ENCODE measurements at places on chromosomes 1 and 21. TPM values are rescaled to one million over a fixed set of nuclear protein-coding genes. Genes with fewer than 3 reads are reported as not detected.

The KRTAP7-1 gene
- not detected for total RNA-seq

The LMOD1 gene
- not detected for total RNA-seq

- H3K36me3 ChIP-seq = no peaks in the 10 kb centered on the region
Observed at GRCh38 chr1:116431870-116432500, 58.9 kb downstream of the ATP1A1 start.

DNA sequence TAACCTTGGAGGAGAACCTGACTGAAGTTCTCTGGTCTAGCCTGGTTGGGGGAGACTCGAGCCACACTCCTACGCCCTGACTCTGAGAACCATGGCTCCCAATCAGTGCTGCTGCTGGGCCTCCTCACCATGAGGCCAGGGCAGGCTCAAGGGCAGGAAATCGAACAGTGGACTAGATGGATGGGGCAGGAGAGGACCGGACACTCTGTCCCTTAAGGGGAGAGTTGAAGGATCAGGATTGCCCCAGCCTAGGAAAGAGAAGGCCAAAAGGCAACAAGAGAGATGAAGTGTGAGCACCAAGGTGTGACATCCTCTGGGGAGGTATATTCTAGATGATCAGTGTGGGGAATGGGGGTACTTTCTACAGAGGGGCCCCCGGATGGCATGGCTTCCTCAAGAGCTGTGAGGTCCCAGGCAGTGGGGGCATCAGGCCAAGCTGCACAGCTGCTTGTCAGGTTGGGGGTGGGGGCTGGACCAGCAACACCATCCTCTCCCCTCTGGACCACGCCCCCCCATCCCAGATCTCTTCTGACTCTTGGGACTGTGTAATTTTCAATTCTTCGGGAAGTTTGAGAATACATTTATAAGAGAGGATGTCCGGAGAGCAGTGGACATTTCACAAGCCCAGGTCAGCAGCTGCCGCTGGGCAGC is 34.0 kb downstream of the MX1 start:
- H3K27me3 ChIP-seq = no peaks in the 10 kb centered on the region
- H3K36me3 ChIP-seq = peaks cover 12% of the 10 kb centered on the region
- no peak overlapping the region for H3K27ac ChIP-seq
- H3K4me3 ChIP-seq = no peak overlapping the region

- peaks cover 13% of the 10 kb centered on the region for H3K4me1 ChIP-seq
- H3K4me3 ChIP-seq = no peak overlapping the region
- no peak overlapping the region for H3K27ac ChIP-seq
- DNase-seq = no peak
Observed at GRCh38 chr21:31397515-31397926, 53.5 kb upstream of the TIAM1 start.

- H3K4me3 ChIP-seq = no peak overlapping the region
- no peaks in the 10 kb centered on the region for H3K27me3 ChIP-seq
- no peaks in the 10 kb centered on the region for H3K36me3 ChIP-seq
- peaks cover under 1% of the 10 kb centered on the region for H3K4me1 ChIP-seq
Observed at GRCh38 chr21:45898028-45898350, 83.6 kb upstream of the COL6A1 start.

DNA sequence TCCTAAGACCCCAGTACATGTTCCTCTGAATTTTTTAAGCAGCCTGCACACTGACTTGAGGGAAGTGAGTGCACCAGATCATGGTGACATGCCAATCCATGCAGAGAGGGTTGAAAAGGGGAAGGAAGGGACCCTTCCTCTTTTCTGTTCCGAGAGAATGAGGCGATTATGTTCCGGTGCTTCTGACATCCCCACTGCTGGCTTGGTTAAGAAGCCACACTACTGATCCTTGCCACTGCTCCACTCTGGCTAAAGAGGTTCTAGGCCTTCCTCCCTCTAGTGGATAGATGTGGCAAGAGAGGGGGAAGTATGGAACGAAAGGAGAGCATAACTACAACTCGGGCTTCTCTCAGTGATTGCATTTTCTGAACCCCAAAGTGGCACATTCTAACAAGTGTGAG is 1.8 kb upstream of the CYB5R1 start:
- peak; percentile 66 for DNase-seq
- H3K4me1 ChIP-seq = peaks cover 30% of the 10 kb centered on the region
- H3K4me3 ChIP-seq = no peak overlapping the region
- no peak overlapping the region for H3K27ac ChIP-seq
- no peaks in the 10 kb centered on the region for H3K36me3 ChIP-seq

- H3K4me1 ChIP-seq = no peaks in the 10 kb centered on the region
- H3K4me3 ChIP-seq = no peak overlapping the region
- no peak for DNase-seq
- no peak overlapping the region for H3K27ac ChIP-seq
Observed at GRCh38 chr1:78501203-78501602, 10.4 kb downstream of the PTGFR start.

- no peaks in the 10 kb centered on the region for H3K27me3 ChIP-seq
- no peaks in the 10 kb centered on the region for H3K36me3 ChIP-seq
- peak; percentile 43 for DNase-seq
- no peak overlapping the region for H3K4me3 ChIP-seq
- H3K4me1 ChIP-seq = peaks cover 6% of the 10 kb centered on the region
- H3K27ac ChIP-seq = peak overlapping the region; percentile 28
Observed at GRCh38 chr1:192539297-192540092, 36.1 kb upstream of the RGS1 start.

GRCh38 chr1:230126529-230127104 is 59.6 kb downstream of the GALNT2 start:
- H3K27me3 ChIP-seq = no peaks in the 10 kb centered on the region
- H3K4me1 ChIP-seq = peaks cover 47% of the 10 kb centered on the region
- no peak overlapping the region for H3K4me3 ChIP-seq
- H3K36me3 ChIP-seq = no peaks in the 10 kb centered on the region
- DNase-seq = no peak

DNA sequence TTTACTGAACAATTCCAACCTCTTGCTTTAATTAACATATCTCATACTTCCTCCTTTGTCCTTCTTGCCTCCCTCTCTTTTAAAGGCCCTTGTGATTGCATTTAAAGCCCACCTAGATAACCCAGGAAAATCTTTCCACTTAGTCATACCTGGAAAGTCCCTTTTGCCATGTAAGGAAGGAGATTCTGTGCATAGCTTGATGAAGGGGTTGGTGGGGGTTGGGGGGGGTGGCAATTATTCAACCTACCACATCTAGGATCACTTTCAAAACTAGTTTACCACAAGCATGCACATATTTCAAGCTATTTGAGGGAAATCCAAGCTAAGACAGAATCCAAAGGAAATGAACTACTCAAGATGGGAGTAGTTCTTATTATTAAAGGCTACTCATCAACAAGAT is 249.1 kb upstream of the PTBP2 start:
- no peaks in the 10 kb centered on the region for H3K36me3 ChIP-seq
- no peaks in the 10 kb centered on the region for H3K4me1 ChIP-seq
- H3K27me3 ChIP-seq = no peaks in the 10 kb centered on the region

GRCh38 chr1:67945733-67946374 is 104.6 kb downstream of the DIRAS3 start:
- no peak overlapping the region for H3K4me3 ChIP-seq
- H3K4me1 ChIP-seq = no peaks in the 10 kb centered on the region
- H3K27ac ChIP-seq = no peak overlapping the region

GRCh38 chr1:178802873-178803272 is 68.0 kb downstream of the ANGPTL1 start:
- no peak for DNase-seq
- no peaks in the 10 kb centered on the region for H3K4me1 ChIP-seq
- no peaks in the 10 kb centered on the region for H3K36me3 ChIP-seq
- H3K4me3 ChIP-seq = no peak overlapping the region
- H3K27me3 ChIP-seq = no peaks in the 10 kb centered on the region

The LELP1 gene
- not detected for total RNA-seq

GRCh38 chr1:197422993-197423392 is 154.9 kb downstream of the CRB1 start:
- no peak overlapping the region for H3K27ac ChIP-seq
- DNase-seq = no peak
- H3K4me1 ChIP-seq = no peaks in the 10 kb centered on the region

The PIK3CD gene
- 240 TPM for total RNA-seq

GRCh38 chr1:75952016-75952415 is 19.8 kb upstream of the ASB17 start:
- H3K27ac ChIP-seq = no peak overlapping the region
- H3K4me3 ChIP-seq = no peak overlapping the region
- H3K36me3 ChIP-seq = no peaks in the 10 kb centered on the region
- H3K27me3 ChIP-seq = no peaks in the 10 kb centered on the region
